ENCODE measurements at places on chromosomes 7 and 10.

GRCh38 chr10:60907236-60907635, 36.7 kb downstream of the RHOBTB1 start:
- DNase-seq = no peak

GRCh38 chr7:139817249-139817648, 11.8 kb upstream of the TBXAS1 start:
- no peak for DNase-seq

DNA sequence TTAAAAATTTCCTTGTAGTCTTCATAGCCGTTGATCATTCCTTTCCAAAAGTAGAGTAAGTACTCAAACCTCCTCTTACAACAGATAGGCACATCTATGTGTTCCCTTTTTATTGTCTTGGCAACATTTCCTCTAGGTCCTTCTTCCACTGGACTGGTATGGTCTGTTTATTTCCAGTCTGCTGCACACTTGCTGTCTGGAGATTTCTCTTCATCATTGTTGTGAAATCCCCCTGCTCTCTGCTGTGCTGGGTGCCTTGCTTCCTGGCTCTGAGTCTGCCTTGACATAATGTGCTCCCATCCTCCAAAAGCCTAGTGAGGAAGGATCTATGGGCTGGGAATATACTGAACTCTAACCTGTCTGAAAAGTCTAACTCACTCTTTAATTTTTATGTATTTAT, 545.3 kb upstream of the VSTM2A start:
- DNase-seq = no peak

DNA sequence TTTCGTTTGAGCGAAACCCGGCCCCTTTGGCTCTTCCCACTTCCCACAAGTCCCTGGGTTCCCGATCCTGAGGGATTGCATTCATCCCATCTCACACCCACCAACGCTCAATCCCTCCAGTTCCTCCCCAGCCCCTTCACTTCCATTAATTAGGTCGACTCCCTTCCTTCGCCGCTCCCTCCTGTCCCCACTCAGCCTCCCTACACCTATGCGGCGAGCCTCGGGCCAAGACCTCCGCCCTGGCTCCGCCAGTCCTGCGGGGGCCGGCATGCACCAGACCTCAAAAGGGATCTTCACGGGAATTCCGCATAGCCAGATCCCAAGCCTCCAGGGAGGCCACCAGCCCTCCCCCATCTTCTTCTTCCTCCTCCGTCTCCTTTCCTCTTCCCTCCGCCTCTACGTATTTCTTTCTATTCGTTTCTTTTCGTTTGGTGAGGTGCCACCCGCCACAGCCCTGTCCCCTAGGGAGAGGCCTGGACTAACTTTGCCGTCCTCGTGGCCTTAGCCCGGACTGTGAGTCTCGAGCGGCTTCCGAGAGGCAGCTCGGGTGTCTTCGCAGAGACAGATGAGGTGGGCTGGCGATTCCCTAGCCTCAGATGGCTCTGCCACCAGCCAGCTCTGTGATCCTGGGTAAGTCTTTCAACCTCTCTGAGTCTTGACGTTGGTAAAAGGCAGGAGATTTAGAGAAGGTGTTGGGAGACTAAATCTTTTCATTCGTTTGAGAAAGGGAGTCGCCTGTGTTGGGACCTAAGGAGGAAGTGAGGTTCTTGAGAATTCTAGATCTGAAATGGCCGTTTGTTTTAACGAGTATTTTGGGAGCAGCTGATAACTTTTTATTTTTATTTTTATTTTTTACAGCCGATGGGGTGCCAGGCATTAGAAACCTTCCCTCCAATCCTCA, 8.1 kb upstream of the LBX1 start:
- DNase-seq = peak; percentile 2

GRCh38 chr7:120353171-120353570, 80.2 kb downstream of the KCND2 start:
- no peak for DNase-seq

Data from astrocyte (in vitro differentiated cells and primary cell).